ENCODE measurements at places on chromosomes 16 and 17.
A peak's percentile ranks its signal among the peaks of the same experiment; 100 is the strongest.

DNA sequence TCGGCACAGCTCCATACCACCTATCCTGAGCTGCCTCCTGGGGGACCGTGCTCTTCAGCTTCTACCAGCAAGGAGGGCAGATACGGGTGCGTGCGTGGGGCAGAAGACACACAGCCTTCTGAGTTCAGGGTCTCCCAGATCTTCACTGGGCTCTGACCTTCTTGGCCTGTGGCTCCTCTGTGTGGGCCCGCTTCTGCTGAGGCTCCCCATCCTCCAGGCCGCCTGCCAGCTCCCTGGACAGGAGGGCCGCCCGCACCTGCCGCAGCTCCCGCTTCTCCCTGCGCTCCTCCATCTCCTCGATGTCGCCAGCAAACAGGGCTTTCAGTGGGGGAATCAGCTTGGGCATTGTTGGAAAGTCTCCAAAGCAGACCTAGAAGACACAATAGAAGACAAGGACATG lies 25.2 kb downstream of the ELAC2 start:
- no peak for DNase-seq

DNA sequence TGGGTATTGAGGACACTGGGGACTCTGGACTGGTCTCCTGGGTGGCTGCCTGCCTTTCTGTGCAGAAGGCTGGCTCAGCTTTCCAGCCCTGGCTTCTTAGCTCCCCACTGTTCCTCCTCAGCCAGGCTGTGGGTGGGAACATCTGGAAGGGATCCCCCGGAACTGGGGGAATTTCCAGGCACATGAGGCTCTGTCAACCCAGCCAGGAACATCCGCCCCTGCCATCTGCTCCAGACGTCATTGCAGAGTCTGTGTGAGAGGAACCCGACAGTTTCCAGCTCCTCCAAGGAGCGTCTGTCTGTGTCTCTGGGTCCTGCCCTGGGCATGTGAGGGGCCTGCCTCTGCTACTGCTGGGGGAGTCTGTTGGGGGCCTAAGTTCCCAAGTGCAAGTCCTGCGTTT lies 36.2 kb upstream of the CRHR1 start:
- no peak for DNase-seq

DNA sequence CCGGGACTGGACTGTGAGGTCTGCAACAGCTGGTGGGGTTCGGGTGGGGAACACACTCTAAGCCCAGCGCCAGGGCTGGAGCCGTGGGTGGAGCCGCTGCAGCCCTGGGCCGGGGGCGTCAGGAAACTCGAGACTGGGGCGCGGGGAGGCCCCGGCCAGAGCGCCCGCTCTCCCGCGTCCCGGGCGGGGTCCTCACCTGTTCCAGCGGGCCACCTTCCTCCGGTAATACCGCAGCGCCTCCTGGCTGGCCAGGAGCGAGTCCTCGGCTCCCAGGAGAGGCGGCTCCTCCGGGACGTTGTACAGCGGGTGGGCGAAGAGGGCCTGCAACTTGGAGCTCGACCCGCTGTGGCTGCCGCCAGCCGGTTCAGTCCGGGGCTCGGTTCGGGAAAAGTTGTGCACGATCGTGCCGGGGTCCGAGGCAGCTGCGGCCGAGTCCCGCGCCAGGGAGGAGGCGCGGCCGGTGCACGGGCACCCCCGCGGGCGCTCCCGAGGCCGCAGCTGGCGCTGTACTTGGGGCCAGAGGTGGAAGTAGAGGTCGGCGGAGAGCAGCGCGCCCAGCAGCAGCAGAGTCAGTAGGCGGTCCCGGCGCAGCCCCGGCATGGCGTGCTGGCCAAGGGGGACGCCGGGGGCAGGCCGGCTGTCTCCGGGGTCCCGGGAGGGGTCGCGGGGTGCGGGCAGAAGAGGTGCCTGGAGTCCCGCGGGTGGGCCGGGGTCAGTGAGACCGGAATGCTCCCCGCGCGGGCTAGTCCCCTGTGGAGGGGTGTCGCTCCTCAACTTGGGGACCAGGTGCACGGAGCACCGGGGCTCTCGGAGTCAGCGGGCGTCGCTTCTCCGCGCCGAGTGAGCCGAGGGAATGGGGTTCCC lies 868 bp downstream of the FAM20A start:
- peak; percentile 58 for DNase-seq

- DNase-seq: no peak
Observed at GRCh38 chr16:80200079-80200478, 340.7 kb upstream of the DYNLRB2 start.

DNA sequence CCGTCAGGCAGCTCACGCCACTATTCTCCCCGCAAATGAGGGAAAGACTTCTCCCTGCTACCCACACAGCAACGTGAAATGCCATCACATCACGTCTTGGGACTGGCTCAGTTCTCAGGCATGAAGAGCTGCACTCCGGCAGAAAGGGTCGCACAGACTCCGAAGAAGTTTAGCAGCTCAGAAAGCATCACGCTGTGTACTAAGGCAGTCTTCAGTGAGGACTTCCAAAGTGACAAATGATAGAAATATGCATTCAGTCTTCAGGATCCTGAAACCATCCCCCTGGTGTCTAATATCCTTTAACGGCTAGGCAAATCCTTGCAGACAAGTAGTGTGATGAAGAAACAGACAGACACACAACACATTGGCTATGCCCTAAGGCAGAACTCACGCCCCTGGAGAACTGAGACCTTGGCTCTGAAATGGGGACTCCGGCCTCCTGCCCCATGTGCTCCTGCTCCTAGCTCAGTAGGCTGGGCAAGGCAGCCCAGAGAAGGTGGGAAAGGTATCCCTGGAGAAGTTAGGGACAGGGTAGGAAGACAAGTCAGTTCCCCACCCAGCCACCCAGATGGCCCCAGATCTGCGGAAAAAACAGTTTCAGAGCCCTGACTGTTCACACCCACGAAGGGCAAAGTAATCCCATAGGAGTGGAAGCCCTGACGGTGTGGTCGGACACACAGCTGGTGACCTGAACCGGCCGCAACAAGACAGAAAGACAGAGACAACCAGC lies 1.6 kb downstream of the XYLT1 start:
- DNase-seq: no peak

DNA sequence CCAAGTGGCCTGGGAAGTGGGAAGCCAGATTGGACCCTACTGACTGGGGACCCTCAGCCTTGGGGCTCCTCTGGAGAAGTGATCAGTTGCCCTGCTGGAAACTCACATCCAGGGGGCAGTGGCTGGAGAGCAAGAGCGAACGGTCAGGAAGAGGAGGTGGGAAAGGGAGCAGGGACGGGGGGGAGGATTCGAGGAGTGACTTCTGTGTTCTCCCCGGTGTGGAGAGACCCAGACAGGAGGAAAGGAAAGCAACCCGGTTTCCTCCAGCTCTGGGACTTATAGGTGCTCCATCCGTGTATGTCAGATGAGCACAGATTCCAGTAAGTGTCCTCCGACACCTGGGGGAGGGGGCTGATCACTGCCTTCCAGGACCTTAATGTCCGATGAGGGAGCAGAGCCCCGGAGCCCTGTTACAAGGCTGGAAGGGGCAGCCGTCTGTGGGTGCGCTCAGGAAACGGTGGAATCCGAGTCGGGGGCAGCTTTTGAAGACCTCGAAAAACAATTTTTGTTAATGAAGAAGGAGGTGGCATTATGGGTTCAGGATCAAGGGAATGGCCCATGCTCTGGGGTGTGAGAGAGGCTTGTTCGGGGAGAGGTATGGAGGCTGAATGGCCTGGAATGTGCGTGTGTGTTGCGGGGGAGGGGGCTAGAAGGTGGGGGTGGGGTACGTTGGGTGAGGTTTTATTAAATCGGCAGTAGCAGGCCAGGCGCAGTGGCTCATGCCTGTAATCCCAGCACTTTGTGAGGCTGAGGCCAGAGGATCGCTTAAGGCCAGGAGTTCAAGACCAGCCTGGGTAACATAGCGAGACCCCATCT lies 34.8 kb upstream of the NDRG4 start:
- no peak for DNase-seq

GRCh38 chr17:6915620-6916019 lies 80.2 kb upstream of the ALOX12 start:
- no peak for DNase-seq

DNA sequence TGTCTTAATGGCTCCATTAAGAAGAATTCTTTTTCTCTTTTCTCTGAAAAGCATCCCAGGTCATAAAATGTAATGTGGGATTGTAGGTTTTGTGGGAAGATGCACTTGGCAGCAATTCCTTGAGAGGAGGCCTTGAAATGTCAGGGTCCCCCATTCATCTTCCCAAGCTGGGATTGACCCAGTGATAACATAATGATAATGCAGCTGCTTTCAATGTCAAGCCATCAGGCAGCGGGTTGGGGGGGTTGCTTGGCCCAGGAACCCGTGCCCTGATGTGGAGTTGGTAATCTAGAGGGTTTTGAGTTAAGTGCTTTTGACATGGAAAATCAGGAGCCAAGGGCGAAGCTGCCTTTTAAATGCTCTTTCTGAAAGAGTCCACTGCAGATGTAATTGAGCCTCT lies 484.0 kb downstream of the WWOX start:
- DNase-seq: no peak

- no peak for DNase-seq
Observed at GRCh38 chr16:22787466-22788192, 26.3 kb upstream of the HS3ST2 start.

GRCh38 chr17:66965801-66966262 lies 1.3 kb downstream of the CACNG4 start:
- DNase-seq: no peak

DNA sequence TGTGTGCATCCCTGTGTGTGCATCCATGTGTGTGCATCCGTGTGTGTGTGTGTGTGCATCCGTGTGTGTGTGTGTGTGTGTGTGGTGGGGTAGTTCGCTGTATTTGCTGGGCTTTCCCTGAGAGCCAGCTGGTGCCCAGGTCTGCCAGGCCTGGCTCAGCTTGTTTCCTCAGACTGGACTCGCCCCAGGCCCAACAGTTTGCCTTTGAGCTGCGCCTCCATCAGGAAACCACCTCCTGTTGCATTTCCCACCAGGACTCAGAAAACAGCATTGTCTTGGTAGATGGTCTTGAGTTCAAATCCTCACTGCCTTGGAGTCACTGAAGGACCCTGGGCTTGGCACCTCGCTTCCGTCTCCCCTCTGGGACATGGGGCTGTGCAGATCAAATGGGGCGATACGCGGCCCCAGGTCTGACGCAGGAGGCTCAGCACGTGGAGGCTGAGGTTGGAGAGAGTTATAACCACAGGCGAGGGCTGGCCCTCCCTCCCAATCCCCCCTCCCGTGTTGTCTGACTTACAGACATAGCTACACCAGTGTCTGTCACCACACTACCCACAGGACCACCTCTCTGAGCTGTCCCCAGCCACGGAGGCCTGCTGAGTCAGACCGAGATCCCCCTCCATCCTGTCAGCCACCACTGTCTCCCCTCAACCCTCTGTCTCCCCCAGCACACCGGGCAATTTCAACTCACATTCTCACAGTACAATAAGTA lies 4.7 kb downstream of the ITGAE start:
- no peak for DNase-seq
